ENCODE measurements at places on chromosomes 1 and 21.
A peak's percentile ranks its signal among the peaks of the same experiment; 100 is the strongest.

DNA sequence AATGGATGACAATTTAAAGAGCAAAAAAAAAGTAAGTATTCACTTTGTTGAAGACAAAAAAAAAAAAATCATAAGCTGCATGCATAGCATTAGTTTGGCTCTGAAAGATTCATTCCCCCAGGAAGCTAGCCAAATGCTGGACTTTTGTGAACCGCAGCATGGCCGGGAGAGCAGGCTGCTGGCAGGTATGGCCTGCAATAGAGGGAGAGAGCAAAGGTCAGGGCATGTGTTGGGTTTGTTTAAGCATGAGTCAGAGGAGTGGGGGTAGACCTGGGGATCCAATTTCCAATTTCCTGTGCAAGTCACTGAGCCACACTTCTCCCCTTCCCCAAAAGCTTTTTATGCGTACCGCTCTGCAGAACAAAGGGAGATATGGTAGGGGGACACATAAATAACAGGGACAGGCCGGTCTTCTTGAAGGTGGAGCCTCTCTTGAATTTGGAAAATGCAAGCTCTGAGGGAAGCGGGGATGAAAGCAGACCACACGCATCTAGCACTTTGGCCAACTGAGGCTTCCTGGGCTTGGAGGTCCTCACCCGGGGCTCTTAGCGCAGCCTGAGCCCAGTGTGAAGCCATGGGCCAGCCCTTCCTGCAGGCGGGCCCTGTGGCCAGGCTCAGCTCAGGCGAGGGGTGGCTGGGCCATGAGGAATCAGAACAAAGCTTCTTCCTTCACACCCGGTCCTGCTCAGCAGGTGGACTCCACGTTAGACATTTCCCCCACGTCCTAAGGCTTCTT, 171.1 kb downstream of the TOMM20 start:
- DNase-seq = peak; percentile 76

- DNase-seq = peak; percentile 50
Measured at GRCh38 chr1:23524716-23525401, 6.2 kb downstream of the E2F2 start.

DNA sequence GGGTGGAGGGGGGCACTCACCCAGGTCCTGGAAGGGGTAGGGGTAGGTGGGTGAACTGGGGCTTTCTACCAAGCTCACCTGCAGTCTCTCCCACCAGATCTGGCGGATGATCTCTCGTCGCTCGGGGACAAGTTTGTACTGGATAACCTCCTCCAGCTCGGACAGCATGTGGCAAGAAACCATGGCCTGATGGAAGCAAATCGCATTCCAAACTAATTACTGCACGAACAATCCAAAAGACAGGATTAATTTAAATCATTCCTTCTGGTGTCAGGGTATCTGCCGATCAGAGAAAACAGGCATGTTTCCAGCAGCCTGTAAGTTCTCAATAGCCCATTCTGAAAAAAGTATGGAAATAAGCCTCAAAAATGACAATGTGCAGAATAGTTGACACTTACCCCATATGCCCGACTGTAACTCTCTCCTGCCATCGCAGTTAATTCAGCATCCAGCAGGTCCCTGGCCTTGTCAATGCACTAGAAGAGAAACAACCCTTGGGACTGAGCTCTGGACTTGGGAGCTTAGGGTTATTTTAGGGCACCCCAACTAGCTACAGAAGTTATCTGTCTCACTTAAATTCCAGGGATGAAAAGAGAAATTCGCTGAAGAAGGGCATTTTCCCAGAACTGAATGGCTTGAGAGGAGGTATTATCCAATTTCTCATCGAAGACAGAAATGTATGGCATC, 44.4 kb upstream of the ANGPTL7 start:
- DNase-seq = no peak

- no peak for DNase-seq
Measured at GRCh38 chr1:161887730-161888287, 121.7 kb downstream of the ATF6 start.

- DNase-seq = peak; percentile 60
Measured at GRCh38 chr1:119327094-119327449, 41.5 kb upstream of the HAO2 start.

GRCh38 chr21:32336711-32337110, 38.1 kb downstream of the MRAP start:
- no peak for DNase-seq
